ENCODE measurements at places on chromosomes 13 and 19.

- no peak for DNase-seq
These were observed 358.1 kb downstream of the COG6 start for GRCh38 chr13:40013554-40013953.

DNA sequence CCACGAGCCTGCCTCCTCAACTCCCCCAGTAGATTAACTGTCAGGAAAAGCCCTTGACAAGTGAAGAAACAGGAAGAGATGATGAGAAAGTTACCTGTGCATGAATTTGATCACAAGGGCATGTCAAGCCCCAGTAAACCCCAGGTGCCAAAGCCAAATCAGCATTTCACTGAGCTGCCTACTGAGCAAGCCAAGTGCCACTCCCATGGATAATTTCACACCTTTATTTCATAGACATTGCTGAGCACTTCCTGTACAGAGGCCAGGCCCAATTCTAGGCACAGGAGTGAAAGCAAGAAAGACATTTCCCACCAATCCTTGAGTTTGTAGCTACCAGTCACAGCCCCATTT is 2.4 kb downstream of the GADD45GIP1 start:
- no peak for DNase-seq

- DNase-seq = no peak
These were observed 30.2 kb downstream of the COG6 start for GRCh38 chr13:39685652-39686051.

DNA sequence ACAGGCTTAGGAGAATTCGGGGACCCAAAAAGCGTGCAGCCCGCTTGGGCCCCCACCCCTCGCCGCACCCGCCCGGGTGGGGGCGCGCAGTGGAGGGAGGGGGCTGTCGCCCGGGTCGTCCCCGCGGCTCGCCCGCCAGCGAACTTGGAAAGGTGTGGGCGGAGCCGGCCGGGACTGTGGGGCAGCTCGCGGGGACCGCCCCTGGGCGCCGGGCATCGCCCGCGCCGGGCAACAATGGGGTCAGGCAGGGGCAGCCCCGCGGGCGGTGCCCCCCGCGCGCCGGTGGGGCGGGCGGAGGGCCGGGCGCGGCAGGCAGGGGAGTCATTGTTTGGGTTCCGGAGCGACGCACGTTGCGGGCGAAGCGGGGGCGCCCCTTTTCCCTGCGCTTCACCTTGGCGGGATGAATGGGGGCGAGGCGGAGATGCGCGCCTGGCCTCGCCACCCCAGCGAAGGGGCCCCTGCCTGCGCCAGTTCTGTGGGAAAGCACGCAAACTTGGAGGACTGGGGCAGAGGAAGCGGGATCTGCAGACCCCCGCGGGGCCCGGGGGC is 647 bp upstream of the KLF12 start:
- DNase-seq = peak; percentile 70

GRCh38 chr13:101706651-101707050 is 254.2 kb downstream of the ITGBL1 start:
- DNase-seq = peak; percentile 6

GRCh38 chr13:20526664-20527063 is 1.0 kb upstream of the CRYL1 start:
- DNase-seq = no peak

- DNase-seq = no peak
These were observed 90.2 kb downstream of the SPACA7 start for GRCh38 chr13:112466132-112467058.

DNA sequence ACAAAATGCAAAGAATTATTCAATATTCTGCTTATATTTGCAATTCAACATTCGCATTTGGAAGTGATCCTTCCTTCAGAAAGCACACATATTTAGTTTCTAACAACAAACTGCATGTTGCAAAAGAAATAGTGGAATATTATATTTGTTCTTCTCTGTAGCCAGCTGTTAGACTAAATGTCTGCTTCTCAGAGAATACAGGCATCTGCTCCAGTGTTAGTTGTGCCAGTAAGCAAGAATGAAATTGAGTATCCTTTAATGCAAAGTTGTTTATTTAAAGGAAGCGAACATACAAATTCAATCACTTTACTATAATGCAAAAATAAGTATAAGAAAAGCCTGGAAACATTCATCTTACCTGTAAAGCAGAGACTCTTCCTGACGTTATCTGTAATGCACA is 663 bp downstream of the SLITRK6 start:
- DNase-seq = no peak

- DNase-seq = peak; percentile 83
These were observed 52.0 kb downstream of the SLC7A1 start for GRCh38 chr13:29543230-29544215.

DNA sequence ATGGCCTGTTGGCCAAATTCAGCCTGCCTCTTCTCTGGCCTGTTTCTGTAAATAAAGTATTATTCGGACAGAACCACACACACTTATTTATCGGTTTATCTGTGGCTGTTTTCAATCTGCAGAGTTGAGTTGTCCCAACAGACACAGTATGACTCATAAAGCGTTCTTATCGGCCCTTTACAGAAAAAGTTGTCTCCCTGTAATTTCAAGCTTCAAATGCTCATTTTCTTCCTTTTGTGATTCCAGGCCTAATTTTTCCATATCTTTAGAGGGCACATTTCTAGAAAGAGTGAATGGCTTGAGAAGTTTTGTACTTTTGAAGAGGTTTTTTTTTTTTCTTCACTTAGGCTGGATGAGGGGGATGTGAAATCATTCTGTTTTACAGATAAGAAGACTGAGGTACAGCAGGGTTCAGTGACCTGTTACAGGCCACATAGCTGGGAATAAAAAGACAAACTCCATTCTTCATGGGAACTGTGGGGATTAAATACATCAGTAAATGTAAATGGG is 440.9 kb downstream of the TSHZ3 start:
- DNase-seq = no peak

DNA sequence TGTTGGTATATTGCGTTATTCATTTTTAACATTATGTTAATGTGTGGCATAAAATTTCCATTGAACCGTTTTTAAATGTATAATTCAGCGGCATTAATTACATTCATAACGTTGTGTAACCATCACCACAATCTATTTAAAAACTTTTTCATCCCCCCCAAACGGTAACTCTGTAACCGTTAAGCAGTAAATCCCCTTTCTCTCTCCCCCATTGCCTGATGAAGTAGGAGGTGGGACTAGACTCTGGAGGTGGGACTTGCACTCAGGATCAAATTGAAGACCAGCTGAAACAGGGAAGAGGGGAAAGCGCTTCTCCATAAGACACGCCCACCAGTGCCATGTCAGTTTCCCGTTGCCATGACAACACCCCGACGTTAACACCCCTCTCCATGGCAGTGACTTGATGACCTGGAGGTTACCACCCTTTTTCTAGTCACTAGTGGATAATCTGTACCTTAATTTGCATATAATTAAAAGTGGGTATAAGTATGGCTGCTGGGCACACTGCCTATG is 16.8 kb downstream of the CLEC11A start:
- DNase-seq = no peak

- DNase-seq = no peak
These were observed 3.7 kb downstream of the APOC2 start for GRCh38 chr19:44949550-44949949.

DNA sequence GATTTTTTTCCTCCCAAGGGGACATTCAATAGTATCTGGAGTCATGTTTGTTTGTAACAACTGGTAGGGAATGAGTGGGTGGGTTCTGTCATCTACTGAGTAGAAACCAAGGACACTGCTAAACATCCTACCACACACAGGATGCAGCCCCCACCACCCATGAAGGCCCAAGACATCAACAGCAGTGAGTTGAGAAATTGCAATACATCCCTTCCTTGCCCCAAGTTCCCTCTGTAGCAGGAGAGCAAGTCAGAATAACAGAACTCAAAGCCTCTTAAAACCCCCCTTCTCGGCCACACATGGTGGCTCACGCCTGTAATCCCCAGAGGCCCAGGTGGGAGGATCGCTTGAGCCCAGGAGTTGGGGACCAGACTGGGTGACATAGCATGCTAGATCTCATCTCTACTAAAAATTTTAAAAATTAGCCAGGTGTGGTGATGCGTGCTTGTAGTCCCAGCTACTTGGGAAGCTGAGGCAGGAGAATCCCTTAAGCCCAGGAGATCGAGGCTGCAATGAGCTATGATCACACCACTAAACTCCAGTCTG is 2.4 kb upstream of the CYP2F1 start:
- no peak for DNase-seq

DNA sequence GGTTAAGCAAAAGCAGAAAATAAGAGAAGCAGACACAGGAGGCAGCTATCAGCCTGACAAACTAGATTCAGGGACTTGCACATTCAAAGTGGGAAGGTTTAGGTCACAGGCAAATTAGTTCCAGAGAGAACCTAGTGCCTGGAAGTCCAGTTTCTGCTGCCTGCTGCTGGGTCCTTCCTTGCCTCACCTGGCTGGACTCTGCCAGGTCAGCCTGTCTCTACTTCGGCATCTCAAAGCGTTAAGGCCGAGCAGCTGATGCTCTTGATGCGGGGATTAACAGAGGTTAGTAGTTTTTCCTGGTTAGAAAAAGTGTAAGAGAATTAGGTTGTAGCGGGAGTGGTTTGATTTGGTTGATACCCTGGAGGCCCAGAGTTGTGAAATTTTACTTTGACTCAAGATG is 52.0 kb downstream of the KLF5 start:
- DNase-seq = no peak

DNA sequence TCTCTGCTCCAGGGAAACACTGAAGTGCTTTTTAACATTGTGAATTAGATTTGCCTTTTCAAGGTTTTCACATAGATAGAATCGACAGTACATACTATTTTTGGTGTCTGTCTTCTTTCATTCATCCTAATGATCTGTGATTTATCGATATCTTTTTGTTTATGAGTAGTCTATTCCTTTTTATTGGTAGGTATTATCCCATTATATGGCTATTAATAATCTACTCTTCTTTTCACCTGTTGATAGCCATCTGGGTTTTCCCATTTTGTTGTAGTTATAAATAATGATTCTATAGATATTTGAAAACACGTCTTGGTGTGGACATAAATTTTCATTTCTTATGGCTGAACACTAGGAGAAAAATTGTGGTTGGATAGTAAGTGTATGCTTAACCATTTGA is 262.6 kb downstream of the MAB21L1 start:
- no peak for DNase-seq

GRCh38 chr19:33219261-33219815 is 6.3 kb downstream of the SLC7A10 start:
- DNase-seq = no peak

- no peak for DNase-seq
These were observed 116.4 kb downstream of the DCLK1 start for GRCh38 chr13:36014763-36015162.

- DNase-seq = no peak
These were observed 151.6 kb downstream of the GPC6 start for GRCh38 chr13:93378184-93378583.

DNA sequence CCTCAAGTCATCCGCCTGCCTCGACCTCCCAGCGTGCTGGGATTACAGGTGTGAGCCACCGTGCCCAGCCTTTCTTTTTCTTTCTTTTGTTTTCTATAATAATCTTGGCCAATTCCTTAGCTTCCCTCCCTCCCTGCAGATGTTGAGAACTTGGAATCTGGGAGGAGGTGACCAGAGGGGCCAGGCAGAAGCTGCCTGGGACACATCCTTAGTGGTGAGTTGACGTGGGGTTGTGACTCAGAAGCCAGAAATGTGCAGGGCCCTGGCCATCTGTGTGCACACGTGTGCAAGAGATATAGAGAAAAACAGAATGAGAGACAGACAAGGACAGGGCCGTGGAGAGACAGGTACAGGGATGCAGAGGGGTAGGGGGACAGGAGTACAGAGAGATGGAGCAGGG is 154.3 kb downstream of the SIPA1L3 start:
- no peak for DNase-seq

DNA sequence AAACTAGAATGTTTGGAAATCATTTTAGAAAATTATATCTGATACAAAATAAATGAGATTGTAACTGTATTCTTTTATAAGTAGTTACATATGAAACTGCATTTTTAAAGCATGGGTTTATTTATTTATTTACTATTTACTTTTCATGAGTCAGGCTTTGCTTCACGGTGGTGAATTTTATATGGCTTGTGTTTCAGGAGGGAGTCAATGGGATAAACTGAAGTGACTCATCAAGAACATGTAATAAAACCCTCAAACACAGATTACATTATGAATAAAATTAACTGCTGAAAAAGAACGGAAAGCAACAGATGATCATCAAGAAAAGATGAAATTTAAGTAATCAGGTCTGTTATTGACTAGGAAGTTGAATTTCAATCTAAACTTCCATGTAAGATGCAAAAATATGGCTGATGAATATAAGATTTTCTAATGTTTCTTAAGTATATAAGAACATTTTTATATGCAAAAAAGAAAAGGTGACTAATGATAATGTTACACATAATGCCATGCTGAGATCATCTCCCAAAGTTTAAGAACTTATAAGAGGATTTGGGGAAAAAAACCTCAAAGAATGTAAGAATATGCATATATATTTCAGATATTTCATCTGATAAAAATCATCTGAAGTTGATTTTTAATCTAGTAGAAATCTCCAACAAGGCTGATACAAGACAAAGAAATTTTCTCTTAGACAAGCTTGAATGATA is 383.6 kb downstream of the SLITRK1 start:
- DNase-seq = no peak

GRCh38 chr13:20921572-20921971 is 19.0 kb upstream of the XPO4 start:
- DNase-seq = no peak

- DNase-seq = no peak
These were observed 61.2 kb downstream of the MYH14 start for GRCh38 chr19:50264483-50265186.

- DNase-seq = peak; percentile 92
These were observed 2.7 kb upstream of the GNA15 start for GRCh38 chr19:3132971-3133792.

- no peak for DNase-seq
These were observed 33.9 kb upstream of the FRY start for GRCh38 chr13:31997641-31998040.

DNA sequence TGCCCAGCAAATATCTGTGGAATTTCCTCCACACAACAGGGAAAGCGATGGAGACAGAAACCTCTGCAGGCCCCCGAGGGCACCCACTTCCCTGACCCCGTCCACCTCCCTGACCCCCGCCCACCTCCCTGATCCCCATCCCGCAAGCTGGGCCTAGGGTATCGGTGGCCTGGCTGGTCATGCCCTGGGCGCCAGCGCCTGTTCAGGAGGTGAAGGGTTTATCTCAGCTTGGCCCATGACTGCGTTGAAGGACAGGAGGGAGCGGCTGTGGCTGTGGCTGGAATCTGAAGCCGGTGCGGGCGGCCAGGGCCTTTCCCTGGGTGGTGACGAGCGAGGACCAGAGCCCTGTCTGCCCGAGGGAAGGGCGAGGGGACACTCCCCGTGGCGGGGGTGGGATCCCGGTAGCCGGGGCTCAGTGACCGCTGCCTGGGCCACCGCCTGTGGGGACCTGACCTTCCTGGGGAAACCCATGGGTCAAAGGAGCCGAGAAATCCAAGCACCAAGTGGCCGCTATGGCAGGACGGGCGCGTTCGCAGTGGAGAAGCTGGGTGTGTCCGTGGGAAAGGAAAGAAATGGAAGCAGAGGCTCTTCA is 20.7 kb downstream of the GAS6 start:
- no peak for DNase-seq

- no peak for DNase-seq
These were observed 349.0 kb downstream of the LMO7 start for GRCh38 chr13:75985132-75985531.

- peak; percentile 63 for DNase-seq
These were observed 15.3 kb downstream of the CDX2 start for GRCh38 chr13:27953676-27954405.

Measured in stimulated activated CD4-positive, alpha-beta T cell treated with anti-CD3 and anti-CD28 coated beads, Interleukin-1b, Interleukin-23, amount 100 ng/mL, for 48 hours (primary cell).